ENCODE measurements at places on chromosomes 12 and 14. TPM values are rescaled to one million over a fixed set of nuclear protein-coding genes. Genes with fewer than 3 reads are reported as not detected.

Gene ZC2HC1C
- total RNA-seq, result 1.8 TPM

Gene ADAM21
- not detected for total RNA-seq

Gene CLEC4D
- not detected for total RNA-seq

Gene MMP14
- 1.9 TPM for total RNA-seq

Gene NUAK1
- not detected for total RNA-seq

Gene TCL1A
- not detected for total RNA-seq

Gene LRRK2
- not detected for total RNA-seq

Gene B3GNT4
- 0.36 TPM for total RNA-seq

Gene ABCC9
- total RNA-seq, result 0.02 TPM

Gene GNG2
- 204 TPM for total RNA-seq

Gene YEATS4
- 39.6 TPM for total RNA-seq

Gene ZFHX2
- total RNA-seq, result 0.98 TPM

Gene TMCC3
- not detected for total RNA-seq

Gene WBP11
- total RNA-seq, result 81.5 TPM

Gene ASIC1
- total RNA-seq, result 8.5 TPM

Gene PTGES3
- 251 TPM for total RNA-seq

Gene SYNDIG1L
- total RNA-seq, result not detected

Gene NABP2
- total RNA-seq, result 68.5 TPM

Gene NRL
- 2.9 TPM for total RNA-seq

Gene USP44
- 2.9 TPM for total RNA-seq

Gene MMP17
- total RNA-seq, result not detected

Gene C1S
- total RNA-seq, result 2.2 TPM

Gene TRIP11
- 44.7 TPM for total RNA-seq

Gene SCNN1A
- total RNA-seq, result 0.32 TPM

Gene SERPINA12
- not detected for total RNA-seq

Gene VWF
- total RNA-seq, result 0.02 TPM

Gene HNRNPA1
- total RNA-seq, result 1,517 TPM

Gene TMEM233
- total RNA-seq, result not detected

Gene FBLN5
- 2.0 TPM for total RNA-seq

Gene LMNTD1
- total RNA-seq, result not detected

Gene OR11H12
- not detected for total RNA-seq

Gene BCL11B
- total RNA-seq, result 79.6 TPM

Gene MAX
- 168 TPM for total RNA-seq
